Astrocyte (in vitro differentiated cells and primary cell): ENCODE measurements at places on chromosomes 11 and 22. TPM values are rescaled to one million over a fixed set of nuclear protein-coding genes. Genes with fewer than 3 reads are reported as not detected.

The VSIG10L2 gene
- not detected in 2 replicates for total RNA-seq

The FBLN1 gene
- 69.2 and 72.5 TPM in 2 replicates for total RNA-seq

The YIF1A gene
- 129 and 159 TPM in 2 replicates for total RNA-seq

The ALKBH8 gene
- total RNA-seq = 12.7 and 13.0 TPM in 2 replicates

The CNGA4 gene
- total RNA-seq = 0.16 and 0.31 TPM in 2 replicates

The DGAT2 gene
- 0.73 and 1.6 TPM in 2 replicates for total RNA-seq

The MAPK11 gene
- total RNA-seq = 19.6 and 22.4 TPM in 2 replicates

The PGA4 gene
- total RNA-seq = 0.79 and 0.86 TPM in 2 replicates

The OR5D14 gene
- total RNA-seq = not detected in 2 replicates

The DLG2 gene
- total RNA-seq = 1.8 and 2.8 TPM in 2 replicates

- peaks cover 37% of the 10 kb centered on the region for H3K4me1 ChIP-seq
- peak overlapping the region; percentile 70 for H3K27ac ChIP-seq
- H3K27me3 ChIP-seq = no peaks in the 10 kb centered on the region
- H3K36me3 ChIP-seq = no peaks in the 10 kb centered on the region
Observed at GRCh38 chr11:48066881-48067800, 86.8 kb downstream of the PTPRJ start.

GRCh38 chr22:29037340-29037932, 24.2 kb downstream of the C22orf31 start:
- H3K36me3 ChIP-seq = no peaks in the 10 kb centered on the region
- no peak overlapping the region for H3K27ac ChIP-seq
- no peak overlapping the region for H3K4me3 ChIP-seq
- H3K27me3 ChIP-seq = no peaks in the 10 kb centered on the region
- no peak for DNase-seq
- H3K4me1 ChIP-seq = peaks cover 22% of the 10 kb centered on the region

DNA sequence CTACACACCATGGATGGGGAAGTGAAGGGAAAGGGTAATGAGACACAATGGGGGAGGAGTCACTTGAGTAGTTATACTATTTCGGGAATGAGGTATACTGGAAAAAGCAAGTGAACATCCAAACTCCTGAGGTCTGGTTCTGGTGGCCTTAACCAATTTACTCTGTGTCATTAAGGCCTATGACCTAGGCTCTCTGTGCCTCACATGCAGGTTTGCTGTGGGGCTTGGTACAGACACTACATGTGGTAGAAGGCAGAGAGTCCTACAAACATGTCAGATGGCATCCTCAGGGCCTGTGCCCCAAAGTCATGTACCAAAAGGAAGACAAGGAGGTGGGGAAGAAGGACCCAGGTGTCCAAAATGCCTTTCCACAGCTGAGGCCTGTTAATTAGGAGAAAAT, 98.9 kb downstream of the TRIM29 start:
- no peaks in the 10 kb centered on the region for H3K27me3 ChIP-seq
- no peak overlapping the region for H3K27ac ChIP-seq
- no peak overlapping the region for H3K4me3 ChIP-seq
- no peak for DNase-seq
- H3K36me3 ChIP-seq = no peaks in the 10 kb centered on the region

DNA sequence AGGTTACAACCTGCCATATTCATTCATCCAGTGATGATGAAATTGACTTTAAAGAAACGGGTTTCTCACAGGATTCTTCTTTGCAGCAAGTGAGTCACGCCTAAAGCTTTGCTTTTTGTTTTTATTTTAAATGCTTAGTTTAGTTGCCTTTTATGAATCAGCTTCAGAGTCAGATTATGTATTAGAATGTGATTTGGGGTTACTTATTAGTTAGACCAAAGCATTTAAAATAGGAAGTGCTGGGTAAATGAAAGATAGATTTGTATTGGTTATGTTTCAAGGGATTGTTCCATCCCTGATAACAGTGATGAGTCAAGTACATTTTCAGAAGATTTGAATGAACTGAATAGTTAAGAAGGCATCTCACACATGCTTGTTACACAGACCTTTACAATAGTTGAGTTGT, 101.3 kb upstream of the GAL start:
- peak overlapping the region; percentile 60 for H3K27ac ChIP-seq
- peak; percentile 77 for DNase-seq
- H3K4me1 ChIP-seq = peaks cover 29% of the 10 kb centered on the region
- H3K27me3 ChIP-seq = no peaks in the 10 kb centered on the region

DNA sequence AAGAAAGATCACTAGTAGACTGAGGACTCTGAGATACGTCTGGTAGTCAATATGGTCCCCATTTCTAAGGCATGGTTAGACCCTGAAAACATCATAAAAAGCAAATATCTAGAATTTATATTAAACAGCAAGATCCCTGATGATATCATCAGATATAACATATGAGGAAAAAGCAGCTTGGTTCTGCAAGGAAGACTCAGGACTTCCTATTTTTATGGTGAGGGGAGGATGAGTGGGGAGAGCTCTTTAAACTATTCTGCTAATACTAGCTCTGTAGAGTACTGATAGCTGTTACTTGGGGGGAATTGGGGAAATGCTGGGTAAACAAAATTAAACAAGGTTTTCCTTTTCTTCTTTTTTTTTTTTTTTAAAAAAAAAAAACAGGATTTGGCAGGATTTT, 235.8 kb downstream of the SWAP70 start:
- H3K36me3 ChIP-seq = no peaks in the 10 kb centered on the region
- no peak overlapping the region for H3K4me3 ChIP-seq
- H3K27me3 ChIP-seq = no peaks in the 10 kb centered on the region
- H3K4me1 ChIP-seq = no peaks in the 10 kb centered on the region
- H3K27ac ChIP-seq = peak overlapping the region; percentile 72
- no peak for DNase-seq

GRCh38 chr11:131977231-131977630, 606.8 kb downstream of the NTM start:
- no peaks in the 10 kb centered on the region for H3K27me3 ChIP-seq
- peak; percentile 86 for DNase-seq
- peaks cover 2% of the 10 kb centered on the region for H3K36me3 ChIP-seq
- peak overlapping the region; percentile 79 for H3K27ac ChIP-seq
- no peak overlapping the region for H3K4me3 ChIP-seq

GRCh38 chr11:44226945-44227344, 83.0 kb downstream of the ALX4 start:
- H3K4me1 ChIP-seq = peaks cover 19% of the 10 kb centered on the region
- no peak overlapping the region for H3K4me3 ChIP-seq
- DNase-seq = no peak
- H3K27ac ChIP-seq = no peak overlapping the region
- H3K27me3 ChIP-seq = no peaks in the 10 kb centered on the region

DNA sequence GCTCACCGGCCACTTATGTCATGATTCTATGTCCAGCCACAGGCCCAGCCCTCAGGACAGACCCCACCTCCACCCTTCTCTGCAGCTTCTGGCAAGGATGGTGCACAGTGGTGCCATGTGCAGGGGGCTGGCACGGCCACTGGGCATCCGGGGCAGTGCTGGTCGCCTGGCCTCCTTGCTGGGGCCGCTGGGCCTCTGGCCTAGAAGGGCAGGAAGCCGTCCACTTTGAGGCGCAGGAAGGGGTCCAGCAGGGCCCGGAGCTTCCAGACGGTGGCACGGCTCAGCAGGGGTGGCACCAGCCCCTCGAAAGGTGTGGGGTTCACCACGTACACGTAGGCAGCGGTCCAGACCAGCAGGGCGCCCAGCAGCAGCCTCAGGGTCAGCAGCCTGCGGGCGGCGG, 2.4 kb downstream of the CCDC188 start:
- no peak for DNase-seq
- H3K4me1 ChIP-seq = no peaks in the 10 kb centered on the region
- H3K27me3 ChIP-seq = no peaks in the 10 kb centered on the region
- no peak overlapping the region for H3K27ac ChIP-seq
- no peaks in the 10 kb centered on the region for H3K36me3 ChIP-seq
- H3K4me3 ChIP-seq = no peak overlapping the region

DNA sequence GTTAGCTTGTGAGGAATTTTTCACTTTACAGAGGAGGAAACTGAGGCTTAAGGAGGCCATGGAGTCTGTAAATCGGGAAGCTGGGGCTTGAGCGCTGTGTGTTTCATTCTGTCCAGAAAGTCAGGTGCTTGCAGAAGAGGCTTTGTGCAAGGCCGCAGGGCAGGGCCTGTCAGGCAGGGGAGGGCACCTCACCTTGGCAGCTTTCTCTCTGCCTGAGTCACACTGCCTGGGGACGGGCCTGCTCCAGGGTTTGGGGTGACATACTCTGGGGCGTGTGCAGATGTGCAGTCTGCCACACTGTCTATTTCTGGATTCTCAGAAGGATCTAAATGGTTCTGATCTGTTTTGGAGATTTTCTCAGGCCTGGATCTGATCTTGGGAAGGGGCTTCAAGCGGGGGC, 8.4 kb downstream of the INCENP start:
- peaks cover 11% of the 10 kb centered on the region for H3K36me3 ChIP-seq
- H3K27me3 ChIP-seq = no peaks in the 10 kb centered on the region
- DNase-seq = no peak
- H3K4me1 ChIP-seq = no peaks in the 10 kb centered on the region
- no peak overlapping the region for H3K27ac ChIP-seq
- H3K4me3 ChIP-seq = no peak overlapping the region

- H3K27ac ChIP-seq = peak within 1 kb of the TSS; percentile 73
- H3K4me3 ChIP-seq = peak within 1 kb of the TSS; percentile 70
- no peaks in the 10 kb centered on the region for H3K4me1 ChIP-seq
- H3K27me3 ChIP-seq = no peaks in the 10 kb centered on the region
- DNase-seq = peak; percentile 79
Observed at GRCh38 chr11:110092515-110093406, at the start of gene ZC3H12C. TSS of gene ZC3H12C (plus strand) at chr11:110093392. CDS start at chr11:110093412, 20 bp downstream.

DNA sequence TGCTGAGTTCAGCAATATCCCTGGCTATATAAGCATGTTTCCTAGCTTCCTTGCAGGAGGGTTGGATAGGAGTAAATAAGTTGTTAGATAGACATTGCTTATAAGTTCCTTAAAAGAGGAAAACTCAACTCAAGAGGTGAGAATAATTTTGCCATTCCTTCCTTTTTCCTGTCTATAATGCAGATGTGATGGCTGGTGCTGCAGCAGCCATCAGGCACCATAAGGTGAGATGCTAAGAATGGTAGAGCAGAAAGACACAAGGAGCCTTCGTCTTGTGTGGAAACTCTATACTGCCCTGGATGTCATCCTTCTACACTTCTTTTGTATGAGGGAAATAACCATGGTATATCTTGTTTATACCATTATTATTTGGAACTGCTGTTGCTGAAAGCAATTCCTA, 74.5 kb upstream of the GRK3 start:
- H3K4me1 ChIP-seq = peaks cover 14% of the 10 kb centered on the region
- H3K4me3 ChIP-seq = no peak overlapping the region
- H3K36me3 ChIP-seq = no peaks in the 10 kb centered on the region
- no peak overlapping the region for H3K27ac ChIP-seq
- no peak for DNase-seq

GRCh38 chr11:46034041-46034440, 87.2 kb downstream of the PHF21A start:
- no peaks in the 10 kb centered on the region for H3K4me1 ChIP-seq
- no peaks in the 10 kb centered on the region for H3K36me3 ChIP-seq
- no peak for DNase-seq
- no peak overlapping the region for H3K27ac ChIP-seq

GRCh38 chr11:11095831-11096723, 238.2 kb upstream of the ZBED5 start:
- H3K36me3 ChIP-seq = no peaks in the 10 kb centered on the region
- no peaks in the 10 kb centered on the region for H3K4me1 ChIP-seq
- DNase-seq = no peak
- H3K27ac ChIP-seq = no peak overlapping the region

GRCh38 chr11:134228625-134229024, 4.2 kb downstream of the VPS26B start:
- peaks cover 5% of the 10 kb centered on the region for H3K36me3 ChIP-seq
- no peaks in the 10 kb centered on the region for H3K27me3 ChIP-seq
- H3K4me1 ChIP-seq = peaks cover 19% of the 10 kb centered on the region
- peak; percentile 45 for DNase-seq

GRCh38 chr11:115317277-115318185, 186.7 kb downstream of the CADM1 start:
- DNase-seq = peak; percentile 27
- no peak overlapping the region for H3K4me3 ChIP-seq
- H3K27ac ChIP-seq = no peak overlapping the region

DNA sequence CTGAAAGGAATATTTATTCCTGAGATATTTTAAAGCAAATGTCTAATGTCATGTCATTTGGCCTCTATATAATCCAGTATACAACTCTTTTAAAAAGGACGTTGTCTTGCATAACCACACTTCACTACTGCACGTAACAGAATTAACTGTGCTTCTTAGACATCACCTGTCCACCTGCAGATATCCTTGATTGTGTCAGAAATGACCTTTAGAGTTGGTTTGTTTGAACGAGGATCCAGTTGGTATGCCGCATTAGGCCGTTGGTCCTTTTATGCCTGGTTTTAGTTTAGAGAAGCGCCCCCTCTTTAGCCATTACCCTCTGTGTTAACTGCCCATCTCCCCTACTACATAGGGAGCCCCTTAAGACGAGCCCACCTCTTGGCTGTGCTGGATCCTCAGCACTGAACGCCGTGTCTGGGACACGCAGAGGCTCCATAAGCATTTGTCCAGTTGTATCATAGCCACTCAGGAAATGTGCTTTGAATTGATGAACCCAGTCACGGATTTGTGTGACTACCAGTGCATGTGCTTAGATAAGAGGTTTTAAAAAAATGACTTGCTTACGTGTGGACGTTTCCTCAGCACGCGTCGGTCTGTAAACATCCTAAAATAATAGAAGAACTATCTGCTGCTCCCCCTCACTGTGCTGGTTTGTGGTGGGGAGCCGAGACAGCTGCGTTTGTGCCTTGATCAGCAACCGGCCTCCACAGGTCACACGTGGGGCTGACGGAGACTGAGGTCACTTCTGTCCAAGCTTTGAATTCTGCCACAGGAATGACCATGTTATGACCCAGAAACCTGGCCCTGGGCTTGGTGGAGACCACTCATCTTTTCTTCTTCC, 4.0 kb downstream of the MICAL2 start:
- peak overlapping the region; percentile 81 for H3K4me3 ChIP-seq
- H3K27me3 ChIP-seq = no peaks in the 10 kb centered on the region
- DNase-seq = peak; percentile 71
- peaks cover 68% of the 10 kb centered on the region for H3K4me1 ChIP-seq
- H3K36me3 ChIP-seq = peaks cover 48% of the 10 kb centered on the region

DNA sequence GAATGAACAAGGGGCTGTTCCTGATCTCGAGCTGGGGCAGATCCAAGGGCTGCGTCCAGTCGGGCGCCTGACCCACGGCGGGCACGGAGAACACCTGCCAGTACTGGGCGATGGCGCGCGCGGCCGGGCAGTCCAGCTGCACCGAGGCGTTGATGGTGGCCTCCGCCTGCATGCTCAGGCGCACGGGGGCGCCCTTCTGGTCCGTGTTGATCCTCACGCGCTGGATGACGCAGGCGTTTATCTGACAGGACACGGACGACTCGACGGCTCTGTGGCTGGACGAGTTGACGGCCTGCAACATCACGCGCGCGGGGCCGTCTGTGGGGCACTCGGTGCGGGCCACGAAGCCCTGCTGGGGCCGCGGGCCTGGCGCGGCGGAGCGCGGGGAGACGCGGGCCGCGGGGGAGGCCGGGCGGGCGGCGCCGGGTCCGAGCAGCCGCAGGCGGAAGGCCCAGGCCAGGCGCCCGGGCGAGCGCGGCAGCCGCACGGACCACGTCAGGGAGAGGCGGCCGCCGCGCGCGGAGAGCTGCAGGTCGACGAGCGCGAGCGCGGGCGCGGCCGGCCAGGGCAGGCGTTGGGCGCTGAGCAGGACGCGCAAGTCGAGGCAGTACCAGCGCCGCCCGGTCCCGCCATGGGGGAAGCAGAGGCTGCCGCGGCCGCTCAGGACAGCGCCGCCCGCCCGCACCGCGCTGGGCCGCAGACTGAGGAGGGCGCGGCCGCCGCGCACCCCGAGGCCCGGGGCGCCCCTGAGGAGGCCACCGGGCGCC, 511 bp downstream of the PKDREJ start:
- H3K27me3 ChIP-seq = peaks cover 15% of the 10 kb centered on the region
- H3K27ac ChIP-seq = no peak overlapping the region
- H3K4me3 ChIP-seq = no peak overlapping the region
- no peaks in the 10 kb centered on the region for H3K4me1 ChIP-seq
